ENCODE measurements at places on chromosomes 1 and 21. TPM values are rescaled to one million over a fixed set of nuclear protein-coding genes. Genes with fewer than 3 reads are reported as not detected.

DNA sequence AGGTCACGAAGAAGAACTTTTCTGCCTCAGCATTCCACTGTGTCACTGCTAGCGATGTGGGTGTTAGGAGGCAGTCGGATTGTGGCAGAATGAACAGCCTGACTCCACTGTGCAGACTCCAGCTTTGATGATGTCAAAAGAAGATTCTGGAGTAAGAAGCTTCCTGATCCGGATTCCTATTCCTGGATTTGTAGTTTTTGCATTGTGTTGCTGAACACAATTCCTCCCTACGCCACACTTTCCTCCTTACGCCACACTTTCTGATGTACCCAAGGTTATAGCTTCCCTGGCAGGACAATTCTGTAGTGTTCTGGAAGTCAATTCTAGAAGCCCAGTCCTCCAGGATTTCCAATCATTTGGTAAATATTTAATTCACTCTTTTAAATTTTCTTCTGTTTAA is 665.2 kb upstream of the ADGRL2 start:
- DNase-seq: no peak

- no peak for DNase-seq
Observed at GRCh38 chr1:87778896-87779295, 450.2 kb downstream of the LMO4 start.

DNA sequence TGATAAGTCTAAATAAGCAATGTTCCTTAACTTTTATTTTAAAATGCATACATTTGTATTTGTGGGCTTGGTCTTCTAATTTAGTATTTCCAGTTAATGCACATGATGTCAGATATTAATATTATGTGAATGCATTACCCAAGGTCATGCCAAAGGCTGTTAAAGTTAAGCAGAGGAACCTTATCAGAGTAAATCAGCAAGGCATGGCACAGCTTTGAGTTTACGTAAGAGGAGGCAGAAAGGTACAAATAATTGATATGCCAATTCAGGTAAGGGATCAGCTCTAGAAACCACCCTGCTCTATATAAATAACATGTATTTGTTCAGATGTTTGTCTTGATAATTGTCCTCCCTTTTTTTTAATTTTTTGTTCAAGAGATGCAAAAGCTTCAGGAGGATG is 64.5 kb upstream of the CHRM3 start:
- DNase-seq: no peak

- DNase-seq: no peak
Observed at GRCh38 chr1:173044656-173045055, 6.1 kb downstream of the TNFSF18 start.

DNA sequence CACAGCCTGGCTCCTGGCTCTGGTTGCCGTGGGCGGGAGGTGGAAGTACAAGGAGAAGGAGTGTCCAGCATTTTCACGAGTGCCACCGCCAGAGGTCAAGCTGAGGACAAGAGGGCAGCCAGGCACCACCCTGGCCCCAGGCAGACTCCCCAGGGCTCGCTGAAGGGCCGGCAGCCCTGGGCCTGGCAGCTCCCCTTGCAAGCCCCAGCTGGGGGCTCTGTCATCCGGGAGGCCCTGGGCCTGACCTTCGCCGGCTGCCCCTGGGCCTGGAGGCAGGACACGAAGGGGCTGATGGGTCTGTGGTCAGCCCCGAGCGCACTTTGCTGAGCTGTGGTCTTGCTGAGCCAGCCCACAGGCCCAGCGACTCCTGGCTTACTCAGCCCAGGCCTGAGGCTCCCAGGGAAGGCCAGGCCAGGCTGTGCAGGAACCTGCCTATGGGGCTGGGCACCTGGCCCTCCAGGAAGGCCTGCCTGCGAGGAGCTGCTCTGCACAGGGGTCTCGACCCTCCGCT is 74.8 kb downstream of the MORN1 start:
- DNase-seq: no peak

DNA sequence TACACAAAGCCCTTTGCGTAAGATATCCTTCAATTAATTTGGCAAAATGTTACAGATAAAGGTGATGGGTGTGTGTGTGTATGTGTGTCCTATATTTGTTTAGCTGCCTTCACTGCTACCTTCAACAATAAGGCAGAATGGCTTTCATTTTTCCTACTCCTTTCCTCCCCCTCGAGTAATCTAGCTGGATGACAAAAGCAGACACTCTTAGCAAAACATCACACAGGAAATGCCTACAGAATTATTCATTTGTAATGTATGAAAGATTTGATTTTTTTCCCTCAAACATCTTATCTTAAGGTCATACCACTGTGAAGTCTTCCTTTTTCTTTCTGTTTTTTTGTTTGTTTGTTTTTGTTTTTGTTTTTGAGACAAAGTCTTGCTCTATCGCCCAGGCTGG is 10.6 kb downstream of the PTPN22 start:
- no peak for DNase-seq

DNA sequence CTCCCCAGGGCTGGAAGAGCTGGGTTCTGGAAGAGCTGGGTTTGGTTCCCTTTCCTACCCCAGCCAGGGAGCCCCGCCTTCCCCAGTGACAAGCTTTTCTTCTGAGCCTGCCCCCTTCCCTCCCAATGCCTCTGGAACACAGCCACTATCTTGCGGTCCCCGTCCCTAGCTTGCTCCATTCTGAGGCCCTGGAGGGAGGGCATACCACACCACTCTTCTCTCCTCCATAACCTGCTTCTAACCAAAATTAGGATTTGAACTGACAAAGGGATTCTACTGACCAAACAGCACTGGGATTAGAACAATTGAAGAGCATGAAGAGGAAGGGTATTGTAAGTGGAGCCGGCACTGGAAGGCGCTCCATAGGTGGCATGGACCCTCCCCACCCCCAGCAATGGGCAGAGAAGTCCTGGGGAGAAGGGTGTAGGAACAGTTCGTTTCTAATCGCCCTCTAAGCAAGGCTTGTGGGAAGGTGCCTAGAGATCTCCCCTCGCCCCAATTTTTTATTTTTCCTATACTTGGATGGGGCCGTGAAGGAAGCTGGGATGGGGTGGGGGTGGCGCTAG is 690 bp downstream of the C1orf216 start:
- no peak for DNase-seq

DNA sequence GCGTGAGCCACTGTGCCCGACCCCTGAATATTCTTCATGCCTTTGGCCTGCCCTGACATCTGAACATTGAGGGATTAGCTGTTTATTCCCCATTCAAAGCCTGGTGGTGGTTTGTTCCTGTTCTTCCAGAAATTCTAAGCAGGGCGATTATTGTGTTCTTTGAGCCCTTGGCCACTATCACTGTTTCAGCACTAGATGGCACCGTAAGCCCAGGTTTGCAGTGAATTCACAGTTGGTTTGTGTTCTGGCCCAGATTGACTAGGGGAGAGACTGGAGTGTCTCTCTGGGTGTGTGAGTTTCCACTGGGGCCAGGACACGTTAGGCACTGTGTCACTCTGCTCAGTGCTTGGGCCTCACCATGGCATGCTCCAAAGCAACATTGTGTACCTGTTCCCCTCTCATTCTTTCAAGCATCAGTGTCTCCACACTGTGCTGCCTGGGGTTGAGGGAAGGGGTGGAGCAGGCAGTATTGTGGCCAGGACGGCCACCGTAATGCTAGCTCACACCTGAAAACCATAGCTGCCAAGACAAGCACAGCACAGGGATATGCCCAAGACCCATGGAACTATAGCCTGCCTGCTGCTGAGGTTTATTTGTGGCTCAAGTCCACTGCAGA is 52.7 kb downstream of the PKN2 start:
- DNase-seq: peak; percentile 12

GRCh38 chr1:231806623-231807495 is 180.3 kb downstream of the DISC1 start:
- DNase-seq: peak; percentile 37

- DNase-seq: no peak
Observed at GRCh38 chr1:51372561-51372960, 42.2 kb upstream of the TTC39A start.

- DNase-seq: no peak
Observed at GRCh38 chr1:43199093-43199726, 27.1 kb downstream of the CFAP57 start.

- DNase-seq: no peak
Observed at GRCh38 chr1:205975387-205975998, 27.7 kb downstream of the RAB7B start.

GRCh38 chr1:180816132-180816531 is 96.6 kb upstream of the KIAA1614 start:
- DNase-seq: no peak

- DNase-seq: no peak
Observed at GRCh38 chr1:160061369-160062229, 8.4 kb downstream of the KCNJ10 start.

- DNase-seq: peak; percentile 45
Observed at GRCh38 chr1:67429011-67429527, 1.1 kb downstream of the SERBP1 start.

DNA sequence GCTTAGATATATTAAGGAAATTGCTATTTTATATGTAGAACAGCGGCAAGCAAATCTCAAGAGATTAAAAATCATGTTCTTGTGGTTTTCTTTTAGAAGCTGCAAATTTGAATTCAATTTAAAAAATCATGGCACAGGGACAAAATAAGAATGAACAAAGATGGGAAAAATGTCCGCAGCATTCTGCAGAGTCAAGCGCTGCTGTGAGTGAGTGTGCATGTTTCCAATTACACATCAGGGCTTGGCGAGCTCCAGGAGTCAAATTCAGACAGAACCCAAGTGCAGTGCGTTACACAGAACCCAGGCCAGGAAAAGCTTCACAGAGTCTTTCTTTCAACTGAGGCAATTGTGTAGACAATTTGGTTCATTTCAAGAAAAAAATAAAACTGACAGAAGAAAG is 33.3 kb upstream of the ERG start:
- no peak for DNase-seq

GRCh38 chr21:26280775-26281174 is 110.2 kb upstream of the APP start:
- DNase-seq: no peak

GRCh38 chr21:38363693-38364092 is 106.9 kb downstream of the KCNJ15 start:
- DNase-seq: no peak

GRCh38 chr1:238409191-238409850 is 518.6 kb upstream of the ZP4 start:
- DNase-seq: no peak

DNA sequence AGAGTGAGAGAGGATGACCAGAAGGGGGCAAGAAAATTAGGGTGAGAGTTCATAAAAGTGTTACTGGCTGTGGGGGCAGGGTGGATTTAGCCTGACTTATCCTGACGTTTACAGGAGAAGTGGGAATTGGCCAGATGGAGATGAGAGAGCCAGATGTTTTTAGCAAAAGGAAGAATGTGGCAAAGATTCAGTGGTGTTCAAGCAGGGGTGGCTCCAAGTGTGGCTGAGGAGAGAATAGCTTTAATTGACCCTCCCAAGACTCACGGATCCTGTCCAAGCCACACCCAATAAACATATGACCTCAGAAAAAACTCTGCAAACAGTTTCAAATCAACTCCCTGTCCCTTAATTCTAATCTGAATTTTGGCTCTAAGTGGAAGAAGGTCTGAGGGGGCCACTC is 35.2 kb upstream of the EDEM3 start:
- DNase-seq: no peak

DNA sequence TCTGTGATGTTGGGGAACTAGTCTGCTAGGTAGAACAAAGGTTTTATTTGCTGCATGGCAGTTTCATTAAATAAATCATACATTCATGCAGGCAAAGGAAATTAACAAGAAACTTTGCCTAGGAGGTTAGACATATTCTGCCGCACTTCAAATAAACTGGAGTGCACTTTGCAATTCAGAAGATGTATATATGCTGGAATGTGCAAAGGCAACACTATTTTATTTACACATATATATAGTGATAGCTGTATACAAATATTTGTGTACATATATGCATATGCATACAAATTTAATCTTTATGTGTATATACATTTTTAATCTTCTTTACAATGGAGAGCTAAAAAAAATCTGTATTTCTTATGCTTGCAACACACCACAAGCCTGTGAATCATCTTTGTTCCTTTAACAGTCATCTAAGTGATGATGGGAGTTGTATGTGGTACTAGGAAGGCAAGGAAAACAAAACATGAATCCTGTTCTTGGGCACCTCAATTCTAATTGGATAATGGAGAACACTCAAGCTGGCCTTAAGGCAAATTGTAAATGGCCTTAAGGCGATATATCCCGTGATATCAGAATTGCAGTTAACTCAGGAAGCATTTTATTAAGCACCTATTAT is 605.8 kb upstream of the CAMK1G start:
- no peak for DNase-seq

DNA sequence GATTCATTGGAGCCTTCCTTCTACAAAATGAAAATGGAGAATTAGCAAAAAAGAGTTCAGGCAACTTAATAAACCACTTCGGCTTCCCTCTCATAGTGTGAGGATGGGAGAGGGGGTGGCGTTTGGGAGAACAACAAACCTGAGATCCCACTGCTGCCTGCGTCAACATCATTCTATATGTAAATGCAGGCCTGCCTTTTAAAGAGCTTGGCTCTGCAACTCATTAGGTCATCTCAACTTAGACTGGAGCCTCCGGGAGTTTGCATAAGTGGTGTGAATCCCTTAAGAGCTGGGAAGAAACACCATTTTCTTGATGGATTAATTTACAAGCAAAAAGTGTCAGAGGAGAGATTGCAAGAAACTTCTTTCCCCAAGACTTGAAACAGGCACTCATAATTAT is 127.6 kb upstream of the DAB1 start:
- DNase-seq: no peak

DNA sequence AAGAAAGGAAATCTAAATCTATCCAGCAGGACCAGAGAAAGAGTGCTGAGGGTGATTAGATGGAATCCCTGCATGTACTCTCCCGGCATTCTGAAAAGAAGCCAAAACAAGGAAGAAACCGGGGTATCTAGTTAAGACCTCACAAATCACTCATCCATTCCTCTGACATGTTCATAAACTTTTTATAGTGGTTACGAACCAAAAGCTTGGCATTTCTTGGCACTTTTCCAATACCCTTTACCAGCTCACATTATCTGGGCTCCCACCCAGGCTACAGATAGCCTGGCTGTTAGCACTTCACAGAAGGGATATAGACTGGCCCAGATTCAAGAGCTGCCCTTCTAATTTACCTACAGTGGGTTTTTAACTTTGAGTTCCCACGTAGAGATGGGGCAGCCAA is 1.8 kb upstream of the C1orf74 start:
- no peak for DNase-seq

GRCh38 chr1:92538413-92539061 is 51.8 kb upstream of the GFI1 start:
- DNase-seq: no peak

DNA sequence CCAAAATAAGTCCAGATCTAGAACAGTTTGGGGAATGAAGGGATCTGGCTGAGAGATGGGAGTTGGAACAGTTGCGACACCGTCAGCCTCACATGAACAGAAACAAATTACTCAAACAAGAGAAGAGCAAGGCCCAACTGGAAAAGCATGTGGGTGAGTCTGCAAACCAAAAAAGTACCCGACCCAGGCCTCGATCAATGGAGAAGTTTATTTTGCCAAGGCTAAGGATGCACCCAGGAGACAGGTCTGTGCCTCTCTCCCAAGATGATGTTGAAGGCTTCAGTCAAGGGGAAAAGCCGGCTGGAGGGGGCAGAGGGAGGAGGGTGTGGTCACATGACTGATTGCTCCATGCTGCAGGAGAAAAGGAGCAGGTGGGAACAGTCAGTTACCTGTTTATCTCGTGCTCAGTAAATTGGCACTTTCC is 42.3 kb downstream of the KRTAP10-1 start:
- no peak for DNase-seq

The CNR2 gene
- total RNA-seq: 13.2 TPM

The SPATA45 gene
- total RNA-seq: 2.0 TPM

The VANGL2 gene
- 2.9 TPM for total RNA-seq

The ATP1A4 gene
- not detected for total RNA-seq

The BRINP3 gene
- total RNA-seq: not detected

The EPHX1 gene
- 0.89 TPM for total RNA-seq

The SLC44A3 gene
- total RNA-seq: not detected

The OR2L5 gene
- total RNA-seq: not detected

The HRNR gene
- not detected for total RNA-seq

The TDRD5 gene
- total RNA-seq: not detected

The AMY1A gene
- not detected for total RNA-seq

The VPS26C gene
- total RNA-seq: 43.3 TPM
